ENCODE measurements at places on chromosomes 7 and 10.

- no peak for DNase-seq
Observed at GRCh38 chr7:24718977-24719491, 38.2 kb downstream of the GSDME start.

DNA sequence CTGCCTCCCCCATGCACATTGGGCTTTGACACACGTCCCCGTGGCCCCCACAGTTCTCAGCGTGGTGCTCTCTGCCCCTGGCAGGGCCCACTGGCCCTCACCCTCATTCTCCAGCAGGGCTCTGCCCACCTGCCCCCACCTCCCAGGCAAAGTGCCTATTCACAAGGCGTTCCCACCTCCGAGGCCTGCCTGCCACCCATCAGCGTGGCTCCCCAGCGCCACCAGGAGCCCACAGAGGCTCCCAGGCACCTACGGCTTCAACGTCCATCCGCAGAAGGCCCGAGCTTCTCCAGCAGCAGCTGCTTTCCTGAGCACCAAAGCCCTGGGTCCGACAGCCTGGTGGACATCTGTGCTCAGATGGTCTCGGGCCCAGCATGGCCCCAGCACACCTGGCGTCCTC is 211.8 kb upstream of the PPP2R2D start:
- no peak for DNase-seq

DNA sequence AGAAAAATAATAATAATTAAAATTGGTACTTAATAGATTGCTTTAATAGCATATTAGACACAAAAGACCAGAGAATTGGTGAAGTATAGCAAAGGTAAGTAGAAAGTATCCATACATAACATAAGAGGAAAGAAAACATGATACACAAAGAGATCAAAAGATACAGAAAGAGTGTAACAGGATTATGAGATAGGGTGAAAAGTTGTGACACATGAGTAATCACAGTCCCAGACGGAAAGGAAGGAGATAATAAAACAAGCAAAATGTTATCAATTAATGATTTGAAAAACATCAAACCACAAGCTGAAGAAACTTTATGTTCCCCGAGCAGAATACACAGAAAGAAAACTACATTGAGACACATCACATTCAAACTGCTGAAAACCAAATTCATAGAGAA is 10.5 kb downstream of the TCAF1 start:
- no peak for DNase-seq

DNA sequence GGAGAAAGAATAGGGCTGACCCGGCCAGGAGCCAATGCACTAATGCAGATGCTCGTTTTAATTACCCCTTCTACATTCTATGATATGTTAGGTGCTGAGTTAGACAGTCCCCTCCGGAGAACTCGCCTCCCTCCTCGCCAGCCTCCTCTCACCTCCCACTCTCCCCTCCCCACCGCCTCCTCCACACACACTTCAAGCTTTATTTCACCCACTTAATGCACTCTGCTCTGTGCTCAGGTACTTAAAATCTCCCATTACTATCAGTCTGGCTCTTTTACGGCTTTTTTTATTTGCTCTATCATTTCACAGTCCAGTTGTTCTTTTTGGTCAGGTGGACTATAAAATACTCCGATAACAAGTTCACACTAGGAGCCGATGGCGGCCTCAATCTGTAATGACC is 231.6 kb downstream of the TEX36 start:
- no peak for DNase-seq

GRCh38 chr7:95777269-95777668 is 4.9 kb downstream of the DYNC1I1 start:
- DNase-seq = no peak

DNA sequence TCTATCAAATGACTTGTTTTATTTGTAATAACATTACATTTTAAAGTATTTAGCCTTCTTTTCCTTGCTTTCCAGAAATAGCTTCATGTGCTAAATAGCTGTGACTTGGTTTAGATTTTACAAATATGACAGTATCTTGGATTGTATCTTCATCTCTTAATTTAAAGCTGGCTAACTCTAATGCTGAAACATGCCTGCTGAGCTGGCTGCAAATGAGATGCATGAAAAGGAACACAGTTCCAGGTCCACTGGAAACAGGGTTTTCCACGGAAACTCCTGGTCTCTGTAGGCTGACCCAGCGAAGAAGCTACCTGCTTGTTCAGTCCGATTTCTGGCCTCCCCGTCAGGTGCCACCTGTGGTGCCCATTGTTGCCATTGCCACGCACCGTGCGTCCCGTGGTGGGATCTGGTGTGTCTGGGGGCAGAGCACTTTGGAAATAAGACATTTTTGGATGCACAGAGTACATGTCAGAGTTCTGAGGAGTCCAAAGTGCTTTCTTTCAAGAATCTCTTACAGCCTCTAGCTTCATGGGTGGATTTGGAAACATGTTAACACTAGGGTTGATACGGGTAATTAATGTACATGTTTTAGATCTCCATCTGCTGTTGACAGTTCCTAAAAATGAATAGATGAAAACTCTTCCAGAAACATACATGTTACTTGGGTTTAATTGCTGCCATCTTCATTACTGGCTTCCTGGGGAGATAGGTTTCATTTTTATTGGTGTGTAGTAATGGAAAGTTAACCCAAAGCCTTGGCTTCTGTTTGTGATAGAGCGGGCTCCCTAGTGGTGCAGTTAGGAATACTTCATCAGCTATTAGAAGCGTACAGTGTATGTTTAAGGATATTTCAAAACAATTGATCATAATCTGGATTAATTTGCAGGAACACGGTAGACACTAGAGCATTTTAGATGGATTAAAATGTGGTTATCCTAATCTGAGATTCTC is 45.0 kb downstream of the SHH start:
- DNase-seq = no peak

- no peak for DNase-seq
Observed at GRCh38 chr10:99695761-99696160, 36.2 kb downstream of the COX15 start.

DNA sequence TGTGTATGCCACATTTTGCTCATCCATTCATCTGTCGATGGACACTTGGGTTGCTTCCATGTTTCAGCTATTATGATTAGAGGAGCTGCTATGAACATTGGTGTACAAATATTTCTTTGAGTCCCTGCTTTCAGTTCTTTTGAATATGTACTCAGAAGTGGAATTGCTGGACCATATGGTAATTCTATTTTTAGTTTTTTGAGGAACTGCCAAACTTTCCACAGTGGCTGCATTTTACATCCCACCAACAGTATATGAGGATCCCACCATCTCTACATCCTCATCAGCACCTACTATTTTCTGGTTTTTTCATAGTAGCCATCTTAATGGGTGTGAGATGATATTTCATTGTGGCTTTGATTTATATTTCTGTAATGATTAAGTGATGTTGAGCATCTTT is 44.7 kb upstream of the ZMIZ2 start:
- DNase-seq = no peak

- DNase-seq = no peak
Observed at GRCh38 chr10:77007834-77008233, 629.8 kb downstream of the KCNMA1 start.

GRCh38 chr10:75754096-75754831 is 322.8 kb downstream of the LRMDA start:
- DNase-seq = no peak

Data from stimulated activated CD4-positive, alpha-beta T cell treated with anti-CD3 and anti-CD28 coated beads, Interleukin-12 subunit alpha, Interleukin-12 subunit beta, amount 100 ng/mL, for 24 hours (primary cell).